Stimulated activated CD8-positive, alpha-beta memory T cell treated with anti-CD3 and anti-CD28 coated beads, Interleukin-2, amount 100 ng/mL, for 1 hour (primary cell): ENCODE measurements at places on chromosomes 7 and 10.

DNA sequence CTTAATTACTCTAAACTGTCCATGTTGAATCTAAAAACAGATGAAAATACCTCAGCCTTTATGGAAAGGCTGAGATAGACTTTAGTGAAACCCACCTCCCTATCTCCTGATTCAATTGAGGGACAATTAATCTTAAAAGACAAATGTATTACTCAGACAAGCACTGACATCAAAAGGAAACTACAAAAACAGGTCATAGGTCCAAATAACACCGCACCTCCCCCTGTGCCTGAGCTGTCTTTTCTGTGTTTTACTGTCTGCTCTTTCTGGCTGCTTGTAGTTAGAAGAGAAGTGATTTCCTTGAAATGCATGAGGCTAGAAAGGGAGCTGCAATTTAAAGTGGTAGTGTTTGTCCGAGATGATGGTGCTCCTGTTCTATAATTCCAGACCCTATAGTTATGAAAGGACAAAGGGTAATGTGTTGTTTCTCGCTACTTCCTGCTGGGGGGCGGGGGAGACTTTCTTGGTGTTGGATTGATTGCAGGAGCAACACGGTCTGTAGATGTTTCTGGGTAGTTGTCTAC, 16.0 kb downstream of the AKR1C8 start:
- DNase-seq = no peak

- no peak for DNase-seq
Measured at GRCh38 chr7:124088590-124088989, 55.7 kb upstream of the TMEM229A start.

DNA sequence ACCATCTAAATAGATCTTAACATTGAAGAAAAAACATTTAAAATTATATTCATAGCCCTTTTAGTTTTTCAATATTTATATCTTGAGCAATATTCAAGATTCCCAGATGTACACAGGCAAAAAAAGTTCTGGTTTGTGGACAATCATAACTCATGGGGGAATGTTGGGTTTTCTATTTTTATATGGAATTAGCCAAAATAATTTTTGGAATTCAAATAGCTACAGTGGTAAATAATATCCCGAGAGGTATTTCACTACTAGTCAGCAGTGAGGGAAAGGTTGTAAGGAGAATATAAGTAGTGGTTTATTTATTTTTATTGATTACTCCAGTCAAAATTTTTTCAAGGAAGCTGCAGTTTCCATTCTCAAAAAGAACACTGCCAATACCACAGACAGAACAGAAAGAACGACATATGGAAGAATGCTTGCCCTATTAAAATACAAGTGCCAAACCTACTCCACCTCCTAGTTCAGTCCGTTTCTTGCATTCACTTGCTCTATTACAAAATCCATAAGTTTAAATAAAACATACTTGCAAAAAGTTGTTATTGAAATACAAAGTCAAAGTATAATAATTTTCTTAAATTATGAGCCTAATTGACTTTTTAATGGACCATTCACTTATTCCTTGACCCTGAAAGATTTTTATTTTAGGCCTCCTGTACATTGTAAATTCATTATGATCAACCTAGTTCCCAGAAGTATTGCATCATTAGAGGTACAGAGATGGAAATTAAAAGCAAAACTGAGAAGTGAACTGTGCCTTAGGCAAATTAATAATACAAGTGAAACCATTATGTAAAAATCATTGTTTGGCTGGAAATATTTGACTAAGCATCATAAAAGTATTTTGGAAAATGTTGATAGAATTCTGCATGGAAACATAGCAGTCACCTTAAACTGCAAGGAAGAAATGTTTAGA, 533.2 kb downstream of the PARD3 start:
- DNase-seq = no peak

GRCh38 chr10:115167751-115168150, 74.6 kb downstream of the ATRNL1 start:
- no peak for DNase-seq
